Osteoblast (primary cell): ENCODE measurements at places on chromosomes 2 and 18. TPM values are rescaled to one million over a fixed set of nuclear protein-coding genes. Genes with fewer than 3 reads are reported as not detected.

Gene CCBE1
- total RNA-seq, result 51.4 and 53.0 TPM in 2 replicates

Gene TMX3
- 81.6 and 94.5 TPM in 2 replicates for total RNA-seq

- peaks cover 7% of the 10 kb centered on the region for H3K36me3 ChIP-seq
- H3K4me1 ChIP-seq, result peaks cover 33% of the 10 kb centered on the region
- no peaks in the 10 kb centered on the region for H3K27me3 ChIP-seq
- DNase-seq, result no peak
- H3K27ac ChIP-seq, result peak overlapping the region; percentile 94
Measured at GRCh38 chr2:20448977-20449306, 2.1 kb downstream of the RHOB start.

Gene SPATA3
- not detected in 2 replicates for total RNA-seq

- H3K4me1 ChIP-seq, result no peaks in the 10 kb centered on the region
- H3K4me3 ChIP-seq, result no peak overlapping the region
Measured at GRCh38 chr18:32335228-32335627, 135.5 kb downstream of the GAREM1 start.

DNA sequence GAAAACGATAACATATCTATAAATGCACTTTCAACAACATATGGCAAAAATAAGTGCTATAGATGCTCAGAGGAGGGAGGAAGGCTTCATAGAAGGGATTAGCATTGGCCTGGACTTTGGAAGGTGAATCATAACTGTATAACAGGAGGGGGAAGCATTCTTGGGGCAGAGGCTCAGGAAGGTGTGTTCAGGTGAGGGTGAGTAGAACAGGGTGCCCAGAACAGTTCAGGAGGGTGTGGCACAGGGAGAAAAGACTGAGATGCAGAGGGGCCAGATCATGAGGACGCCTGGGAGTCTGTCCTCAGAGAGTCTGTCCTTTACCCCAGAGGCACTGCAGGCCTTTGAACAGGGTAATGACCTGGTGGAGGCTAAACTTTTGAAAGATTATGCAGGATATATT, 29.3 kb upstream of the MEP1B start:
- no peak for DNase-seq
- H3K36me3 ChIP-seq, result no peaks in the 10 kb centered on the region
- no peak overlapping the region for H3K4me3 ChIP-seq
- peaks cover 4% of the 10 kb centered on the region for H3K4me1 ChIP-seq
- no peak overlapping the region for H3K27ac ChIP-seq

DNA sequence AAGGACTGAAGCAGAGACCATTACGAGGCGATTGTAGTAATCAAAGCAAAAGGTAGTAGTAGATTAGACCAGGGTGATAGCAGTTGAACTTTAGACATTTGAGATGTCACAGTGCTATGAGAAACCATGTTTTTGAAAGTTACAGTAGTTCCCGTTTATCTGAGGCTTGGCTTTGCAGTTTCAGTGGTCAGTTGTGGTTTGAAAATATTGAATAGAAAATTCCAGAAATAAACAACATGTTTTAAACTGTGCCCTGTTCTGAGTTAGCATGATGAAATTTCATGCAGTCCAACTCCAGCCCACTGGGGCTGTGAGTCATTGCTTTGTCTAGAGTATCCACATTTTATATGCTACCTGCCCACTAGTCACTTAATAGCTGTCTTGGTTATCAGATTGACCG, 47.5 kb downstream of the ZNF638 start:
- DNase-seq, result no peak
- peaks cover 21% of the 10 kb centered on the region for H3K36me3 ChIP-seq
- peak overlapping the region; percentile 43 for H3K27ac ChIP-seq
- peaks cover 10% of the 10 kb centered on the region for H3K4me1 ChIP-seq
- no peaks in the 10 kb centered on the region for H3K27me3 ChIP-seq

Gene GPAT2
- 2.2 and 9.4 TPM in 2 replicates for total RNA-seq

- H3K27me3 ChIP-seq, result no peaks in the 10 kb centered on the region
- H3K4me3 ChIP-seq, result no peak overlapping the region
- H3K27ac ChIP-seq, result no peak overlapping the region
- peaks cover 4% of the 10 kb centered on the region for H3K4me1 ChIP-seq
- no peaks in the 10 kb centered on the region for H3K36me3 ChIP-seq
- DNase-seq, result peak; percentile 35
Measured at GRCh38 chr2:10211844-10212422, 89.4 kb downstream of the RRM2 start.

Gene GNLY
- total RNA-seq, result not detected in 2 replicates

GRCh38 chr2:37912056-37912455, 13.0 kb upstream of the RMDN2 start:
- peak; percentile 71 for DNase-seq
- no peaks in the 10 kb centered on the region for H3K27me3 ChIP-seq
- H3K4me3 ChIP-seq, result no peak overlapping the region
- H3K4me1 ChIP-seq, result peaks cover 21% of the 10 kb centered on the region
- no peak overlapping the region for H3K27ac ChIP-seq

DNA sequence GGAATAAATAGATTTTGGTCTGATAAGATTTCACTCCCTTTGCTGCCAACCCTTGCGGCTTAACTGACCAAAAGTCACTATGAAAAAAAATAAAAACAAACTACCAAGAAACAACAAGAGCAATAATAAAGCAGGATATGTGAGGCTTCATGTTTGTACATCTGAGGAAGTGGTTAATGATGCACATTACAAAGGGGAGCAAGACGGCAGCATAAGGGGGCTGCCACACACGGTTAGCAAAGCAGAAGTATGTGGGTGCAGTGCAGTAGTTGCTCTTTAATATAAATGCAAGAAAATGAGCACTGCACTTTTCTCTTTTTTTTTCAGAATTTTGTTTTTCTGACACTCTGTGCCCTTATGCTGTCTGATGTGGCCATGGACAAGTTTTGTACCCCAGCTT, 377.1 kb upstream of the CNTNAP5 start:
- H3K4me3 ChIP-seq, result no peak overlapping the region
- no peaks in the 10 kb centered on the region for H3K36me3 ChIP-seq
- no peaks in the 10 kb centered on the region for H3K27me3 ChIP-seq
- no peak for DNase-seq
- H3K4me1 ChIP-seq, result no peaks in the 10 kb centered on the region

Gene OR6B2
- not detected in 2 replicates for total RNA-seq

Gene FAM124B
- not detected in 2 replicates for total RNA-seq

DNA sequence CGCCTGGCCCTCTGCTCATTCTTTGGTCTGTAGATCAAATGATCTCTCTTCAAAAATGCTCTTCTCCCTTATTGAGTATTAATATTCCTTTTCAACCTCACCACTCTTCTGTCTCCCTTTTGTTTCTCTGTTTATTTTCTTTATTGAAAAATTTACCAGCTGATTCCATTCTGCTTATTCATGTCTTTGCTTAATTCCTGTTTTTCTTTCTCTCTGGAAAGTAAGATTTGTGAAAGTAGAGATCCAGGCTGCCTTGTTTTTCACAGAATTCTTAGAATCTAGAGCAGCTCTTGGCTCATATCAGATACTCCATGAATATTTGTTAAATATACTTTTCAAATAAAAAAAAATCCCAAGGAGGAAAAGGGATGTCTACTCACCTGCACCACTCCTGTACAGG, 157.0 kb downstream of the DOCK10 start:
- H3K27ac ChIP-seq, result peak overlapping the region; percentile 88
- H3K36me3 ChIP-seq, result peaks cover 19% of the 10 kb centered on the region
- H3K27me3 ChIP-seq, result no peaks in the 10 kb centered on the region
- no peak overlapping the region for H3K4me3 ChIP-seq

Gene SLC38A11
- total RNA-seq, result not detected in 2 replicates

Gene LRRC30
- not detected in 2 replicates for total RNA-seq

- H3K36me3 ChIP-seq, result no peaks in the 10 kb centered on the region
- H3K27me3 ChIP-seq, result no peaks in the 10 kb centered on the region
- no peak overlapping the region for H3K4me3 ChIP-seq
- no peak for DNase-seq
Measured at GRCh38 chr18:627231-627630, 30.2 kb upstream of the TYMS start.

GRCh38 chr2:160358046-160358445, 135.6 kb downstream of the RBMS1 start:
- peak overlapping the region; percentile 15 for H3K27ac ChIP-seq
- no peak for DNase-seq
- H3K4me3 ChIP-seq, result no peak overlapping the region
- H3K27me3 ChIP-seq, result no peaks in the 10 kb centered on the region
- H3K4me1 ChIP-seq, result peaks cover 23% of the 10 kb centered on the region

Gene C2orf15
- 0.59 TPM in 1 of 2 replicates, not detected in the other for total RNA-seq

DNA sequence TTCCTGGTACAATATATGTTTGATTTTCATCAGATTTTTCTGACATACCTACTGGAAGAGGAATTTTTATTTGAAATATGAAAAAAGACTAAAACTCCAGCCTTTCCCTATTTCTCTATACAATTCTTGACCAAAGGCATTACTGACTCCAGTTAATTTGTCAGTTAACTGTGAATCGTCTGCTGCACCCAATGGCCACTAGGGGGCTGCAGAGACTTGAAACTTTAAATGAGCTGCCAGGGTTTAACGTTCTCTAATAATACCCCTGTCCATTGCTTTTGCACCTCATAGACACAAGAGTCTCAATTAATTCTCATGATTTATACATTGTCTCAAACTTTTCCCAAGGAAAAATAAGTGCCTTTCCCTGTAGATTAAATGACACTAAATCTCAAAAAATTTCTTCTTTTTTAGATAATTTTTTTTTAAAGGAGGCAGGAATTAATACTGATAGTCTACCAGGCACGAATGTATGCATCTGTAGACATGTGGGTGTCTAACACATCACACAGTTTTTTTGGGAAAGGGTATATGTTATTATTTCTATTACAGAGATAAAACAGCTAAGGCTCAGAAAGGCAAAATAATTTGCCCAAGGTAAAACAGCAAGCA, 1.8 kb upstream of the ALK start:
- H3K36me3 ChIP-seq, result no peaks in the 10 kb centered on the region
- peak; percentile 86 for DNase-seq
- no peak overlapping the region for H3K27ac ChIP-seq
- H3K27me3 ChIP-seq, result peaks cover 40% of the 10 kb centered on the region
- no peaks in the 10 kb centered on the region for H3K4me1 ChIP-seq
- no peak overlapping the region for H3K4me3 ChIP-seq

DNA sequence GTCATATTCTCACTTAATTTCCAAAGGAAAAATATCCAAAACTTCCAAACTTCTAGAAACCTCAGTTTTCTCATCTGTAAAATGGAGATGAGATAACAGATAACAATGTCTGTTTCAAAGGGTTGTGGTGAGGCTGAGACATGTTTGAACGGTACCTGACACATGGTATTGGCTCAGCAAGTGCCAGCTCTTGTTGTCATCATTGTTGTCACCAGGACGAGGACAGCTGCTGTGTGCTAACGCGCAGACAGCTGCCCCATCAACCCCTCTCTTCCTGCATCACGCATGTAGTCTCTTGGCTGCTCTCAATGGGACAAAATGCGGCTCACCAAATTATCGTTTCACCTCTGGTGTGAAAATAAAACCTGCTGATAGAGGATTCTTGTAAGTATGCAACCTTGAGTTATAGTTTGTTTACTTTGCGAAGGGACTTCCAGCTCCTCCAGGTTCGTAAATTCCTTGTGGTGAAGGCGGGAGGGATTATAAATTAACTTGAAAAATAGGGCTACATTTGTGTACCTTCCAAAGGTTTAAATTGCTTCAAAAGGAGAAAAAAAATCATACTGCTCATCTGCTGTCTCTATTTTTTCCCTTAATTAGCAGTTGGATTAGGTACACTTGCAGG, 605.4 kb downstream of the BCL11A start:
- H3K27ac ChIP-seq, result no peak overlapping the region
- no peaks in the 10 kb centered on the region for H3K27me3 ChIP-seq
- no peak overlapping the region for H3K4me3 ChIP-seq
- DNase-seq, result no peak
- H3K36me3 ChIP-seq, result no peaks in the 10 kb centered on the region

DNA sequence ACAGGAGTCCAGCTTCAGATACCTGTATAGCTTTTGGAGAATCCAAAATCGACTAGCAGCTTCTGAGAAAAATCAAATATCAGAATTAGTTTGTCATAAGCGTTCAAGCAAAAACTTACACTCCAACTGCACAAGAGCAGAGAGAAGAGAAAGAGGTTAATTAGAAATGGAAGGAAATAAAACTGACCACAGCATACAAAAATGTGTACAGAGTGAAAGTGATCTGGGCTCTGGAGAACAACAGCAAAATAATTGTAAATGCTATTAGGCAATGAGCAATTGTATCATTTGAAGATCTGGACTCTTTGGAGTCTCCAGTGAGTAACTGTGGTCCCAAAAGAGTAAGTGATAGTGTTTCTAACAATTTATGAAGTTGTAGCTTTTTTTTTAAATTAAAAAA, 867.3 kb downstream of the TRIB2 start:
- no peak for DNase-seq
- H3K4me3 ChIP-seq, result no peak overlapping the region
- H3K27ac ChIP-seq, result no peak overlapping the region
- no peaks in the 10 kb centered on the region for H3K36me3 ChIP-seq

- H3K36me3 ChIP-seq, result peaks cover 93% of the 10 kb centered on the region
- no peak overlapping the region for H3K4me3 ChIP-seq
- H3K4me1 ChIP-seq, result no peaks in the 10 kb centered on the region
- no peaks in the 10 kb centered on the region for H3K27me3 ChIP-seq
- DNase-seq, result no peak
Measured at GRCh38 chr2:216130346-216130971, 21.3 kb downstream of the XRCC5 start.

Gene CCL20
- total RNA-seq, result 1.1 and 1.2 TPM in 2 replicates

Gene C18orf54
- total RNA-seq, result 1.8 TPM in 2 replicates

- H3K36me3 ChIP-seq, result peaks cover 49% of the 10 kb centered on the region
- H3K27me3 ChIP-seq, result no peaks in the 10 kb centered on the region
- peak overlapping the region; percentile 64 for H3K27ac ChIP-seq
- H3K4me1 ChIP-seq, result peaks cover 26% of the 10 kb centered on the region
- DNase-seq, result no peak
Measured at GRCh38 chr2:69082430-69082997, 69.5 kb downstream of the ANTXR1 start.

DNA sequence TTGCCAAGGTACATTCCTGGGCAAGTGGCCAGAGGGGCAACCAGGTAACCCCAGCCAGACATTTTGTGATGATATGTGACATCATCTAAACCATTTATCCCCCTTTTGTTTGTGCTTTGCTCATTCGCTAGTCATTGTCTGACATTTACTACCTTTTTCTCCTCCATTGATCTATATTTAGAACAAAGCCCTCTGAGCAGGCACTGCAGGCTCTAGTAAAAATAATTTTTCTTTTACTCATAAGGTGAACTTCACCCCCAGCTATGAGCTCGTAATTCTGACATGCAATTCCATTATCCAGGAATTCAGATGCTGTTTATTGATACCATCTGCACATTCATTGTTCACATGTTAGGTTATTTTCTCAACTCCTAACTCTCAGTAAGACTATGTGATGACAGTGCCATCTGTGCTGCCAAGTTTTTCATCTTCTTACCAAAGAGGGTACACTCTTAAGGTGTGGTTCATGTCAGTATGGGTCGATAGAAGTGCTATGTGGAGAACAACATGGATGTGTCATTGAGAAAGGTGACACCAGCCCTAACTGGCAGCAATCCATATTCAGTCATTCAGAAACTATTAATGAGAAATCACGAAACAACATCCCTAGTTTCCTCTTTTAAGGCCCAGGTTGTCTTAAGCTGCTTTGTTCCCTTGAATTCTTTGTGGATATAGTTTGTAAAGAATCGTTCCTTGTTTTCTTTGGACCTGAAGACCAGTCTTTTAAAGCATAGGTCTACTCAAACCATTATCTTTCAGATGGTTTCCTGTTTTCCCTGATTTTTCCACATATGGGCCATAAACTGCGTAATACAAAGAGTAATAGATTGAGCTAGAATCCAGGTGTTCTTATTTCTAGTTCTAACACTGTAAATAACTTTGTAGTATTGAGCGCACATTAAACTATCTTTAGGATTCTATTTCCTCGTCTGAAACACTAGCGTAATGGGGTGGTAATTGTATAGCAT, 978.1 kb upstream of the CDH2 start:
- H3K4me1 ChIP-seq, result peaks cover 39% of the 10 kb centered on the region
- peak overlapping the region; percentile 90 for H3K27ac ChIP-seq
- H3K36me3 ChIP-seq, result no peaks in the 10 kb centered on the region
- H3K27me3 ChIP-seq, result no peaks in the 10 kb centered on the region
- DNase-seq, result peak; percentile 32
